ENCODE measurements at places on chromosomes 6 and 20.

- no peak for DNase-seq
Measured at GRCh38 chr6:100988391-100988984, 107.4 kb upstream of the ASCC3 start.

- no peak for DNase-seq
Measured at GRCh38 chr6:52152711-52153160, 33.4 kb upstream of the IL17A start.

DNA sequence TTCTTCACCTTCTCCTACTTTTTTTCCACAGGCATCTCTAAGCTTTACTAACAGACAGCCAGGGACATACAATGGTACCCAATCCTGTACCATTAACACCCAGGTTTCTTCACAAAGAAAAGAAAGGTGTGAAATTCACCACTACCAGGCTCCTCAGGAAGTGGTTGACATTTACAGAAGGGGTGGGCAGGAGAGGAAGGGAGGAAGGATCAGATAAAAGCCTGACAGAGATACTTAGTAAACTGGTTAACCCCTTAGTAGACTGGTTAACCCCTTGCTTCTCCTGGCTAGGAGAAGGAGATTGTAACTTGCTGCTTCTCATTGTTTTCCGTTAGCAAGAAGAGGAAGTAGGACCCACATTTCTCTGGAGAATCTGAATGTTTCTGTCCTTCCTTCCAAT, 7.2 kb downstream of the SAMD3 start:
- DNase-seq = no peak

GRCh38 chr6:63790334-63790733, 154.7 kb downstream of the PHF3 start:
- DNase-seq = no peak

All from activated CD4-positive, alpha-beta T cell treated with anti-CD3 and anti-CD28 coated beads for 24 hours (primary cell).